ENCODE measurements at places on chromosomes 7 and 10.

- H3K27ac ChIP-seq: no peak overlapping the region
- no peak overlapping the region for H3K4me3 ChIP-seq
- no peak for DNase-seq
- H3K4me1 ChIP-seq: peaks cover 5% of the 10 kb centered on the region
- H3K36me3 ChIP-seq: peaks cover 41% of the 10 kb centered on the region
Measured at GRCh38 chr10:102727037-102727818, 12.8 kb downstream of the SFXN2 start.

DNA sequence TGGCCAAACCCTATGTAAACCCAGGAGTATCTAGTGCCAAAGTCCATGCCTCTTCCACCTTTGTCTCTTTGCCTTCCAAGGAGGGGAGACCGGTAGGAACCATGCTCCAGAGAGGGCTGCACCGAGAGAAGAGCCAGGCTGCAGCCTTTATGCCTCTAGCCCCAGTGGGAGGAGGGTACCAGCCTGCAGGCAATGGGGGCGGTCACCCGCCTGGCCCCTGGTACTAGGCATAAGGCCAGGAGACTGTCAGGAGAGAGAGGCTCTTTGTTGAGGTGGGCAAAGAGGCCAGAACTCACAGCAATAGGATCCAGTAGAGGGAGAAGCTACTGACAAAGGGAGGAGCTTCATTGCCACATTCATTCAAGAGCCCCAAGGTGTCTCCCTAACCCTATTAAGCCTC is 146.6 kb upstream of the PDE1C start:
- peaks cover 38% of the 10 kb centered on the region for H3K27me3 ChIP-seq
- H3K4me3 ChIP-seq: no peak overlapping the region
- no peak for DNase-seq
- H3K27ac ChIP-seq: no peak overlapping the region

DNA sequence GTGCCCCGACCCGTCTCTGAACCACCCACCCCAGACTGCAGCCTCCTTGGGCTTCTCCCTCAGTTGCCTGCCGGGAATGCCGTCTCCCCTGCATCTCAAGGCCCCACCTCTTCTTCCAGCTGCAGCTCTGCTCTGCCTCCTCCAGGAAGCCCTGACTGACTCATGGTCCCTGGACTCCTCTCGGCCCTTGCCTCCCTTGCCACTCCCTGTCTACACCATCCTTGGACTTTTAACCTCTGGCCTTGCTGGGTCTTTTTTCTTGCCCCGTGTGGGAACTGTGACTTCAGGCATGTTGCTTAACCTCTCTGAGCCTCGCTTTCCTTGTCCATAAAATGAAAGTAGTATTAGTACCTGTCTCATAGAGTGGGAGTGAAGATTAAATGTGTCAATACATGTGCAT is 56.3 kb downstream of the C10orf105 start:
- peaks cover 74% of the 10 kb centered on the region for H3K27me3 ChIP-seq
- no peaks in the 10 kb centered on the region for H3K36me3 ChIP-seq
- H3K27ac ChIP-seq: no peak overlapping the region
- no peak for DNase-seq
- no peak overlapping the region for H3K4me3 ChIP-seq

DNA sequence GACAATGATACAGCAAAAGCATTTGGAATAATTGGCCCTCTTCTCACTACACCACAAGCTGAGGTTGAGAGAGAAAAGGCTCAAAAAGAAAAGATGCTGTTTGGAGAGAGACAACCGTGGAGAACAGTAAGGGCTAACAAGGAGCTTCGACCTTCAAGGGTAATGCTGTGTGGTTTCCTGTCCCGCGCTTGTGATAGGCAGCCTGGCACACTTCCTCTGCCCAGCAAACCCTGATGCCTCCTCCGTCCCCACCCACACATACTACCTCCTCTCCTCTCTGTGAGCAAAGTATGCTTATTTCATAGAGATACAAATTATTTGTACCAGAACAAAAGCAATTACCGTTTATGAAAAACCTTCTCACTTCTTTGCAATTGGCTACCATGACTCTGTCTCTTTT is 755.4 kb downstream of the KCNMA1 start:
- no peak for DNase-seq
- no peaks in the 10 kb centered on the region for H3K27me3 ChIP-seq
- H3K4me1 ChIP-seq: peaks cover 2% of the 10 kb centered on the region
- H3K27ac ChIP-seq: no peak overlapping the region

- peaks cover 3% of the 10 kb centered on the region for H3K4me1 ChIP-seq
- DNase-seq: no peak
- H3K27ac ChIP-seq: no peak overlapping the region
- no peaks in the 10 kb centered on the region for H3K36me3 ChIP-seq
- H3K27me3 ChIP-seq: no peaks in the 10 kb centered on the region
- H3K4me3 ChIP-seq: no peak overlapping the region
Measured at GRCh38 chr10:11113156-11113555, 95.5 kb downstream of the CELF2 start.

Measured in mesenchymal stem cell (in vitro differentiated cells and primary cell).